ENCODE measurements at places on chromosomes 3 and 15. TPM values are rescaled to one million over a fixed set of nuclear protein-coding genes. Genes with fewer than 3 reads are reported as not detected.

- no peak for DNase-seq
Observed at GRCh38 chr15:25525741-25526140, 86.9 kb upstream of the UBE3A start.

- peak; percentile 87 for DNase-seq
Observed at GRCh38 chr15:75723847-75724660, 11.4 kb upstream of the CSPG4 start.

The ISG20 gene
- total RNA-seq = 15.9 TPM

GRCh38 chr3:100401674-100402041, 319 bp downstream of the LNP1 start:
- peak; percentile 55 for DNase-seq

The CPEB1 gene
- total RNA-seq = 18.5 TPM

The GPR27 gene
- total RNA-seq = 2.0 TPM

GRCh38 chr3:134860141-134860540, 65.1 kb downstream of the EPHB1 start:
- no peak for DNase-seq

The MYRIP gene
- 0.07 TPM for total RNA-seq

GRCh38 chr3:193971261-193971751, 164.6 kb upstream of the HES1 start:
- DNase-seq = peak; percentile 79

GRCh38 chr3:49265661-49266386, 11.2 kb downstream of the C3orf62 start:
- no peak for DNase-seq

Measured in astrocyte (in vitro differentiated cells and primary cell).